ENCODE measurements at places on chromosomes 4 and X.

- DNase-seq: no peak
Measured at GRCh38 chr4:7348946-7349900, 85.5 kb downstream of the PSAPL1 start.

DNA sequence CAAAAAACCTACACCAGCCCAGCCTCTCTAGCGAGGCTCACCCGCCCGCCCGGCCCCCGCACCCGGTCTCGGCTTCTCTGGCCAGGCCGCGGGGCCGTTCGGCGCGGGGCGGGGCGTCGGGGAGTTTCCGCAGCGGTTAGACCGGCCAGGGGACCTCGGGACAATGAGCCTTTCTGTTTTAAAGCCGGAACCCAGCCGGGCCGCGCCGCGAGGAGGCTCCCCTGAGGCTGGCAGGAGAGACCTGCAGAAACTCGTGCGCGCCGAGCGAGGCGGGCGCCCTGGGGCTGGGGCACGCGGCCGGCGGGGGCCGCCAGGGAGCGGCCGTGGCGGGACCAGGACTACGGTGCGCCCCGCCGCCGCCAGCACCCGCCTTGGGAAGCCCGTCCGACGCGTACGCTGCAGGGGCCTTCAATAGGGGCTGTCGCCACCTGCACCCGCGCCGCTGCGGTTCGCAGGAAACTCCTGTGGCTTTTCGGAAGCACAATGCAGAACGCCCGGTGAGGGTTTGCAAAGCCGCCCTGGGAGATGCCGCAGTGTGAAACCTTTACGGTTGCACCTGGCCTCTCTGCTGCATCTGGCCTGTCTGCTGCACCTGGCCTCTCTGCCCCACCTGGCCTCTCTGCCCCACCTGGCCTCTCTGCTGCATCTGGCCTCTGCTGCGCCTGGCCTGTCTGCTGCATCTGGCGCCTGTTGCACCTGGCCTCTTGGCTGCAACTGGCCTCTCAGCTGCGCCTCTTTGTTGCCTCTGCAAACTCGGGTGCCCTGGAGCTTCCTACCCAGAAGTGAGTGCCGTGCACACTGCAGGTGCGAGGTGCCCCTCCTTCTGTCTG is 63.9 kb downstream of the TRAPPC11 start:
- DNase-seq: peak; percentile 32

DNA sequence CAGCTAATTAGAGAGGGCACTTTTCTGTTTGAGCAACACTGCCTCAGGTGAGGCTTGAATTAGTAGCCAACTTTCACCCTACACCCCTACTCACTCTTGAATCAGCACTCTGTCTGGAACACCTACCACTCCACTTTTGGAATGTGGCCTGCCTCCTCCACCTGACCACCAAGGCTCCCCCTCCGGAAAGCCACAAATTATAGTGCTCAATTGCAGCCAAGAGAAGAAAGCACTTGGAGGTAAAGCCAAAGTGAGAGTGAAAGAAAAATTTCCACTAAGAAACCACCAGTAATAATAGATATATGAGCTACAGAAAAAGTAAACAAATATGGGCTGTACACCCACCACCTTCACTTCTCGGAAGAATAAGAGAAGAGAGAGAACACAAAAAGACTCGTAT is 41.1 kb downstream of the PPP3CA start:
- no peak for DNase-seq

- DNase-seq: no peak
Measured at GRCh38 chr4:56575820-56576429, 70.3 kb downstream of the ARL9 start.

- DNase-seq: no peak
Measured at GRCh38 chrX:155435744-155436112, 22.7 kb downstream of the F8A3 start.

DNA sequence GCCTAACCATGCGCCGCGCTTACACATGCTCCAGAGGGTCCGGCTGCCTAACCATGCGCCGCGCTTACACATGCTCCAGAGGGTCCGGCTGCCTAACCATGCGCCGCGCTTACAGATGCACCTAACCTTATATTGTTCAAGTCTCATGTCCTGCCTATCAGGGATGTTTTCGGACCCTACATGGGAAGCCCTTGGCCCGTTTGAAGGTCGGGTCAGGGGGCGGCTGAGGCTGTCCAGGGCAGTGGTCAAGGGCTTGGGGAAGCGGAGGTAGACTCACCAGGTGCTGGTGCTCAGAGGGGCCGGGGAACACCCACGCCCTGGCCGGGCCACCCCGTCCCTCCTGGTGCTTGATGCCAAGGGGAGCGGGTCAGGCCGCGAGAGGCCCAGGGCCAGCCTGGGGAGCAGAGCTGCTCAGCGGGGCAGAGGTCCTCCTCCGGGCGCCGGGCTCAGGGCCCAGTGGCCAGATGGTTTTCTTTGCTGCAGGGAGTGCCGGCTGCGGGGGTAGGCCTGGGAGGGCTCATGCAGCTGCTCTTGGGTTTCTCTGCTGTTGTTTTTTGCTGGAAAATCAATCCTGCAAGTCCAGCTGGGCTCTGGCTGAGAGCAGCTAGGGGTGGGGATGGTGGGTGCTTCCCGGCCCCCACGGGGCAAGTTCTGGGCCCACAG is 35.4 kb upstream of the SPON2 start:
- DNase-seq: no peak
